ENCODE measurements at places on chromosomes 16 and 17.

GRCh38 chr16:81745704-81746558 lies 33.2 kb upstream of the PLCG2 start:
- DNase-seq, result peak; percentile 63

DNA sequence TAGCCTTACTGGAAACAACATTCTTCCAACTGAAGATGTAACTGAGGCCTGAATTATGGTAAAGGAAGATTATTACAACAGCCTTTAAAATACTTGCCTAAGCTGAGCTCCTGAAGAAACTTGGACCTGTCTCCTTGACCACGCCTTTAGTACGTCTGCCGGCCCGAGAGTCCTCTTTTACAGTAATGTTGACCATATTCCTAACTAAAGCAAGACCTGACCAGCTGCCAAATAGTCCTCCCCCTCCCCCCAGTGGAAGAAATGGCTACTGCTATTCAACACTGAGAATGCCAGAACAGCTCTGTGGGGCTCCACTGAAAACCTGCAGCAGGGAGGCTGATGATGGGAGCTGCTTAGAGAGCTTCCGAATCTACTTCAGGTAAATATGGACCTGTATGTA lies 12.6 kb upstream of the FOXJ1 start:
- no peak for DNase-seq

DNA sequence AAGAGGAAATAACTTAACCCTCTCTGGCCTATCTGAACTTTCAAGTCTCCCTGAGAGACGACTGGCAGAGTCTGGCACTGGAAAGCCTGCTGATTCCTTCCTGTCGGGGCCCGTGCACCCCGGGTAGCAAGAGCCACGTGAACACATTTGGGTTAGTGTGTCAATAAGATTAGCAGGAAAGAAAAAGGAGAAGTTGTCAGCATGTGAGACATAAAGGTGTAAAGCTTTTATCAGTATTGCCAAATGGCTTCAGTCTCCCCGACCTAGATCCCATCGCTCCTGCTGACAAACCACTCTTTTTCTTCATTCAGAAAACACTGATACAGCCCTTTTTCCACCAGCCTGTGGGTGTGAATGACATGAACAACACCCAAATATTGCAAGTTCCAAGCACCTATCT lies 74.4 kb downstream of the CCT6B start:
- DNase-seq, result no peak

- DNase-seq, result peak; percentile 50
These were observed 15.6 kb upstream of the AURKB start for GRCh38 chr17:8225813-8226535.

GRCh38 chr16:29662729-29663015 lies 375 bp upstream of the SPN start:
- DNase-seq, result peak; percentile 41

DNA sequence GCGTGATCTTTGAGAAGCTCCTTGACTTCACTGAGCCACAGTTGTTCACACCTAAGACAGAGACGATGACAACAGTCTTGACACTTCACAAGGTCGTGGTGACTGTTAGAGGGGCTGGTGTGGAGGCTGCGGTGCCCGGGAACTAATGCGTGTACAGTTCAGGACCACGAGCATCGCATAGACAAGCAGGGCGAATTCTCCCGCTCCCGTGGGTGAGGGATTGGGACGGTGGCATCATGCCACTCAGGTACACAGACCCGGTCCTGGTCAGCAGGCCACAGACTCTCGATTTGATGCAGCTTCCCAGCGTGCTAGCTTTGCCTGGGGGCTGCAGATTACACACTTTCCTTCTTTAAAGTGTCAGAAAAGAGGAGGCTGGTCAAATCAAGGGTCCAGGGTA lies 24.7 kb downstream of the CEP295NL start:
- no peak for DNase-seq

- DNase-seq, result no peak
These were observed 59.7 kb upstream of the DHX40 start for GRCh38 chr17:59505610-59506276.

DNA sequence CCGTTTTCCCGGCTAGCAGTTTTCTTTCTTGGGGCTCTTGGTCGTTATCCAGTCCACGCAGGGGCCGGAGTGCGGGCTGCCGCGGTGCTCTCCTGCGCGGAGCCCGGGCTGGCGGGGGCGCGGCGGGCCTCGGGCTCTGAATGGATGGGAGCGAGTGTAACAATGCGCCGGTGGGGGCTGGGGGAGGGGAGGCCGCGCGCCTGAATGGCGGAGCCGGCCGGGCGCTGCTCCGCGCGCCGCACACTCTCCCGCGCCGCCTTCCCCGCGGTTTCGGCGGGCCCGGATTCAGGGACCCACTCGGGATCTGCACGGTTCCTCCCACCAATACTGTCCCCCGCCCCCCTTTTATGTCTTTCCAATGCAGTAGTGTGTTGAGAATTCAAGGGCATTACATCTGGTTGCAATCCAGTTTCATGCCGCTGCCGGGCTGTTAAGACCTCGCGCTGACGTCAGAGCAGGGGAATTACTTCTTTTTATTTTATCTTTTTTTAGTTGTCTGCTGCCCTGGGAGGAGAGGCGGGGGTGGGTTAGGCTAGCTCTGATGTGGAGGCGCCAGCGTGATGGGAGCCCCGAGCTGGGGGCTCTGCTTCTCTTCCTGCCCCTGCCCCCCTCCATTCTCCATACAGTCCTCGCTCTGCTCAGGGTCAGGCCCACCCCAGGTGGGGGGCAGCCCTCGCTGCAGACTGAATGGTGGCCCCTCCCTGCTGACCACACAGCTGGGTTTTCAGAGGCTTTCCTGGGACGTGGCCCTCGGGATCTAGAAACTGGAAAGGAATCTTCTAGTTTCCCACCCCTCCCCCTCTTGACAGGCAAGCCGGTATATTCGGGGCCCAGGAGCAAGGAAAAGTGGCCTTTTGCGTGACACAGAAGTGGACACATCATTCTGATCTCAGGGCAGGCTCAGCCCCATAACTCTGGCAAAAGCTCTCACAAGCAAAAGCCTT lies 1.8 kb downstream of the RAI1 start:
- DNase-seq, result peak; percentile 56

GRCh38 chr17:78105101-78105500 lies 23.5 kb downstream of the TMC6 start:
- no peak for DNase-seq

- DNase-seq, result no peak
These were observed 17.7 kb upstream of the SMURF2 start for GRCh38 chr17:64679710-64680216.

GRCh38 chr16:27199736-27200135 lies 3.6 kb upstream of the KDM8 start:
- DNase-seq, result no peak

- DNase-seq, result no peak
These were observed 31.8 kb downstream of the HASPIN start for GRCh38 chr17:3755335-3756030.

DNA sequence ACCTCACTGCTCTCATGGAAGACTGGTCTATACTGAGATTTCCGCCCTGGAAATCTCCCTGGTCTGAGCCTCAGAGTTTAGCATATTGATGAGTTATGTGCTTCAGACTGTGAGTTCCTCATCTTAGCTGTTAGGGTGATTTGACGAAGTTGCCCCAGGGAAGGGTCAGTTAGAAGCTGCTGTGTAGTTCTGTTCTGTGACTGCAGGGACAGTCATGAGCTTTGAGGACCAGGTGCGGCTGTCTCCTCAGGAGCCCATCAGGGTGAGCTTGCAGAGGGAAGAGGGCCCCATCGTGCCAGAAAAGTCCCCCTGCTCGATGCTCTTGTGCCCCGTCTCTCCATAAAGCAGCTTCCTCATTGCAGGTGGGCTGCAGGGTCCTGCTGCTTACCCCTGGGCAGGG lies 28.3 kb upstream of the IL17C start:
- no peak for DNase-seq

DNA sequence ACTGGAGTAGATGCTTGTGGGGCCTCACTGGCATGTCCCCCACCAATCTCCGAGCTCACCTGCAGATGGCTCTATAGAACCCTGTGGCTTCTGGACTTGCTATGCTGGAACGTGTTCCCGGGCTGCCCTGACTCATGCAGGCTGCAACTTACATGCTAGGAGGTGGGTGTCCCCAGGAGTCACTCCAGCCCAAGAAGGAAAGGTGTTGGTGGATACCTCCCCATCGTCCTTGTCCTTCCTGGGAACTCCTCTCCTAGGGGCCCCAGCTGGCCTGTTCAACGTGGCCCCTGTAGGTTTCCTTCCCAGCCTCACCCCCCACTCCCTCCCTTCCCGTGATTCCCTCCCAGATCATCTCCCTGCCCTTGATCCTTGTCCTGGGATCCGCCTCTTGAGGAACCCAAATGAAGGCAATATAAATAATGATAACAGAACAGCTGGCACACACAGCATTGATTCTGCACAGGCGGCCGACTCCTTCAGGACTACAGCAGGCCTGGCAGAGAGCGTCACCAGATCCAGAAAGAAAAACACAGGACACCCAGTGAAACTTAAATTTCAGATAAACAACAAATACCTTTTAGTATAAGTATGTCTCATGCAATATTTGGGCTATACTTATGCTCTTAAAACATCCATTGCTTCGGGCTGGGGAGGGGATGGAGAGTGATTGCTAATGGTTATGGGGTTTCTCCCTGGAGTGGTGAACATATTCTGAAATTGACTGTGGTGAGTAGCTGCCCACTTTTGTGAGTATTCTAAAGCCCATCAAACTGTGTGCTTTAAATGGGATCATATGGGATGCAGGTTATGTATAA lies 221.1 kb upstream of the GSE1 start:
- DNase-seq, result no peak

- DNase-seq, result no peak
These were observed 24.7 kb upstream of the CES5A start for GRCh38 chr16:55899857-55900256.

GRCh38 chr17:73192206-73192893 lies 505 bp upstream of the COG1 start:
- peak; percentile 49 for DNase-seq

- DNase-seq, result no peak
These were observed 25.3 kb downstream of the CTRB2 start for GRCh38 chr16:75181630-75182029.

- peak; percentile 60 for DNase-seq
These were observed at the start of gene KCNAB3 for GRCh38 chr17:7929158-7930023. Gene KCNAB3 (minus strand): TSS chr17:7929856. CDS start chr17:7929435, 421 bp downstream.

- no peak for DNase-seq
These were observed 297.2 kb downstream of the WWOX start for GRCh38 chr16:78396673-78397072.

DNA sequence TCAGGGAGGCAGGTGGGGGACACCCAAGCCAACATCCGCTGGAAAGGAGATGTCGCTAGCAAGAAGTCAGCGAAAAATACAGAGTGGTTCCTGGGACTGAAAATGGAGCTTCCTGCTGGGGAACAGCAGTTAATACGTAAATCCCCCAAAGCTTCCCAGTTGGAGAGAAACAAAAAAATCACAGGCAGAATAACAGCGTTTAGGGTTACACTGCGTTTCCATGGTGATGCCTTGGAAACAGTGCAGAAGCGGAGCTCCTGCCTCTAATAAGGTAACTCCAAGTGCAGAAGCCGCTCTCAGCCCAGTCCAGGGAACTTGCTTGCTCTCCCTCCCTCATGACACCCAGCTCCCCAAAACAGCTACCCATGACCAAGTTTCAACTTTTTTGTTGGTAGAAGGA lies 73.4 kb downstream of the PLD6 start:
- no peak for DNase-seq

GRCh38 chr17:6145946-6146345 lies 75.8 kb downstream of the WSCD1 start:
- DNase-seq, result no peak

- DNase-seq, result no peak
These were observed 27.7 kb downstream of the ZFPM1 start for GRCh38 chr16:88480829-88481228.

Measured in T-helper 9 cell (primary cell).